ENCODE measurements at places on chromosomes 11 and 22.

DNA sequence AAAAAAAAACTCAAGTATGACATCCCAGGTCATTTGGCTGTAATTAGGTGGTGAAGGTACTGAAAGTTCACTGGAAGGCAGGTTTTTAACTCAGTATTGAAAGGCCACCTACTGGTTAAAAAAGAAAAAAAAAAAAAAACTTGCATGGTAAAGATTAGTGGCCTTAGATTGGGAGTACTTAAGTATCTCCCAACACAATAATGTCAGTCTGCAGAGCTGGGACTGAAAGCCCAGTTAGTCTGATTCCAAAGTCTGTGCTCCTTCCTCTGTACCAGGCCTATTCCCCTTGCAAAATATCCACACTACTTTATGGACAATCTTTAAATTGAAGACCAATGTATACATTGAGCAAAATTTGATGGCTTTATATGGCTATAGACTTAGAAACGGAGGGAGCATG is 85.5 kb downstream of the NOX4 start:
- peak; percentile 5 for DNase-seq

DNA sequence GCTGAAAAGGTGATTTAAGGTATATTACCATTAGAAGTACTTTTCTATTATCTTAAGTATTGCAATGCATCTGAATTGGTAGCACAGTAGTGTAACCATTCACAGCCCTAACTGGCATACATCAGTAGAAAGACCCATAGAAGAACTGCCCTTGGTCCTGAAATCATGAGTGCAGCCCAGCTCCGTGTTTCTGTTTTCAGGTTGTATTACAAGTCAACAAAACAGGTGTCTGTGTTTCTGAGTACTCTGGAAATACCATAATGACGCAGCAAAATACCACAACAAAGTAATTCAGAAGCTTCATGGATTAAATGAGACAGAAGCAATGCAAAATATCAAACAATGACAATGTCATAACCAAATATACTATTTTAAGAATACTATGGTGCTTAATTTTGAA is 226.3 kb downstream of the OPCML start:
- no peak for DNase-seq

- no peak for DNase-seq
These were observed 16.9 kb downstream of the CSNK1E start for GRCh38 chr22:38300197-38300945.

DNA sequence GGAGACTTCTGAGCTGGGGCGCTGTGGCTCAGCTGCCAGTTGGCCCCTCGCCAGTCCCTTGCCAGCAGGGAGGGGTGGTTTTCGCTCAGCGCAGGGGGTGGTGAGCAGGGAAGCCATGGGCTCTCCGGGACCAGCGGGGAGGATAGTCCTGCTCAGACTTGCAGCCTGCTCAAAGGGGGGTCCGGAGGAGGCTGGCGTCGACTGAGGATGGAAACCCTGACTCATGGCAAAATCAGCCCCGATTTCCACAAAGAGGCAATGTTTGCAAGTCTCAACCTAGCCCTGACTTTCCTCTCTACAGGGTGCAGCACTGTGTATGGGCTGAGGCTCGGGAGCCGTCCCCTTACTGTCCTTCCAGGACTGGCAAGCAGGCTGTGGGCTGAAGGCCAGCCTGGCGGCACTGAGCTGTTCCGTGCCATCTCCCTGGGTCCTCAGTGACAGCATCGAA is 35.1 kb downstream of the FBLN1 start:
- DNase-seq: peak; percentile 94

DNA sequence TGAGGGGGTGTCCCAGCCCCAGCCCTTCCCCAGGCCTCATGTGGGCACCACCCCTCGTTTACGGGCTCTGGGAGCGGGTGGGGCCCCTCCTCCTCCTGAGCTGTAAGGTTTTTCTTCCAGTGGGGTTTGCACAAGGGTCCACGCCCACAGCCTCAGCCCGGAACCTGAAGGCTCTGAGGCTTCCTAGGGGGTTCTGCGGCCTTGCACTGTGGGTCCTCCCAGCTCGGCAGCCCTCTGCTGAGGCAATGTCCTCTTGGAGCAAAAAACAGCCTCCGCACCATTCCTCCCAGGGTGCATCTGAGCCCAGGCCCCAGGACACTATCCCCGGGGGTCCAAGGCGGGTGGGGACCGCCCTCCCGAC is 14.1 kb downstream of the H19 start:
- no peak for DNase-seq

DNA sequence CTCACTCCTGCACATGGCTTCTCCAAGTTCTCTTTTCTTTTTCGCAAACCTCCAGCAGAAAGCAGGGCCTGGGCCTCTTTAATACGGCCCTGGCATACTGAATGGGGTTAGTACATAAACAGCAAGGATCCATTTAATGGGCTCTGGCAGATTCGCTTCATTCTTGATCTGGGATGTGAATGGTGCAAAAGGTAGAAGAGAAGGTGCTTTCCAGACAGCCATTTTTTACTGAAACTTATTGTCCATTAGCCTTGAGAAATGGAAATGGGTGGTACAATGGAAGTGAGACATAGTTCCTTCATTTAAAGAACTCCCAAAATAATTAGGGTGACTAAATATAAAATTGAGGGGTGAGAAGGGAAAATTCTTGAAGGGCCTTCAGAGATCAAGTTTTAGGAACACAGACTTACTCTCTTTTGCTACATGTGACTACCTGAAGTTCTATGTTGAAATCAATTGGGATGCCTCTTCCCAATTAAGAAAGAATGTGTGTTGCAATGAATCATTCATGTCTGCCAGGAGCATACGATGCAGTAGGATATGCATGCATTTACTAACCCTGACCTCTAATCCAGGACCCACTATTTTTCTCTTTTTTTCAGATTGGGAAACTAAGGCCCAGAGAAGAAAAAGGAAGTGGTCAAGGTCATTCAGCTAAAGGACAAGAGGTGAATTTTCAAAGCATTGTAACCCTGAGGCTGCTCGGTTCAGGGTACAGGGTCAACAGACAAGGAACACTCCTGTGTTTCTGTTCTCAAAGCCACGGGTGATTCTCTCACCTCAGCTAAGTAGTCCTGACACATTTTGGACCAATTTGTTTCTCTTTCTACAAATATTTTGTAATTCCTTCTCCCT is 144.1 kb downstream of the BBOX1 start:
- peak; percentile 20 for DNase-seq

GRCh38 chr11:57868491-57868890 is 106.9 kb downstream of the CTNND1 start:
- DNase-seq: no peak

Data from RWPE1 (cell line).